ENCODE measurements at places on chromosomes 7 and 10.

DNA sequence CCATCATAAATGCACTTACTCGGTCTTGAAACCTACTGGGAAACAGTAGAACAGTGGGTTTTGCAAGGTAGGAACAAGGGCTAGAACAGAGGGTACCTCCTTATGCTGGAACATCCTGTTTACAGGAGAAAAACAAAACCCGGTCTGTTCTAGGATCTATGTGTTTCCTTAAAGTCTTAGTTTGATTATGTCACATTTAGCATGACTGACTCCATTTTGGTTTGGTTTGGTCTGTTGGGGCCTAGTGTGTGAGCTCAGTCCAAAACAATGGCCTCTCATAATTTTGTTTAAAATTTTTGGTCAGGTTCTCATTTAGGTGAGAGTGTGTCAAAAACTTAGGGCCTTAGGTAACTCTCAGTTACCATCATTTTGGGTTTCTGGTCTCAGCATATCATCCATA lies 96.3 kb upstream of the TRIM24 start:
- DNase-seq: no peak

DNA sequence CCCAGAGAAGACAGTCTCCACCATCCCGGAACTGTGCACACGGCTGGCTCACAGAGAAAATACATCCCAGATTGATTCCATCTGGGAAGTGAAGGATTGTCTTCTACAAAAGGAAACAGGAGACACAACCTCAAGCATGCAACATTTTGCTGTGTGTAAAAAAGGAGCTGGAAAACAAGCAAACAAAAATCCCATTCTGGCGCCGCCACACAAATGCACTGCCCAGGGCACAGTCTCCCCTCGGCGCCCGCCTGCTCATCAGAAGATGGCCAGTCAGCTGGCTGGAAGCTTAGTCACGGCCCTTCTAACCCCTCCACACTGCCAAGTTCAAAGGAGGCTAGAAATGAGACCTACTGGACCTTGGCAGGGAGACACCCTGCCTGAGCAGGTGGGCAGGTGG lies 14.1 kb upstream of the CYTH3 start:
- no peak for DNase-seq

DNA sequence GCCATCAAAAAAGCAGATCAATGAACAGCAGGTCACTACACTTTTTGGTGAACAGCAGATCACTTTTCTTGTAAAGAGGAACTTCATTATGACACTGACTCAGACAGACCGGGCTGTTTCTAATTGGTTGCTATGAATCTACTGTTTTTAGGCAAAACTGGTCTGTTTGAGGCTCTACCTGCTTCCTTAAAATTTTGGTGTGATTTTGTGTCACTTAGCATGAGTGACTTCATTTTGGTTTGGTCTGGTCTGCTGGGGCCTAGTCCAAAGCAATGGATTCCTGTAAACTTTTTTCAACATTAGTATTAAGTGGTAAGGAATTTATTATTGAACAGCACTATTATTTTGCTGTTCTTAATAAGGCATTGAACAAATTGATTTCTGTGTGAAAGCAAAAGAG lies 41.8 kb upstream of the C10orf71 start:
- no peak for DNase-seq

- no peak for DNase-seq
Measured at GRCh38 chr10:121098751-121099150, 247.6 kb downstream of the WDR11 start.

DNA sequence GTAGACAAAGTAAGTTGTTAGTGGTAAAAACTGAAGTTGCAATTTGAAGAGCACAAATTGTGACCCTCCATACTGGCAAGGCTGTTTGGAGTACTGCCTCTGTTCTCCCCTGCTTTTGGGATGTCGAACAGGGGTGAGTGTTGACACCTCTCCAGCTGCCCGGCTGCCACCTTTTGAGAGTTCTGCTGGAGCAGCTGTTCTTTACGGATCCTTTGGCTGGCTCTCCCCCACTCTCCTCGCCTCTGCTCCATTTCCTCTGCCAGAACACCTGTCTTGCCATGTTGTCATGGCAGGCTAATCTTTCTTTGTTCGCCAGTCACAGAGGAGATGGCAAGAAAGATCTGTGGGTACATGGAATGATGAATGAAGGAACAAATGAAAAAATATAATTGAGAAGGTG lies 34.9 kb downstream of the INSYN2A start:
- DNase-seq: no peak
